Hepatocyte (in vitro differentiated cells): ENCODE measurements at places on chromosomes 1 and 21.

GRCh38 chr1:3677484-3677883 is 25.2 kb downstream of the TP73 start:
- H3K4me1 ChIP-seq: no peaks in the 10 kb centered on the region
- H3K4me3 ChIP-seq: no peak overlapping the region
- H3K27me3 ChIP-seq: no peaks in the 10 kb centered on the region
- H3K27ac ChIP-seq: no peak overlapping the region

- no peak overlapping the region for H3K4me3 ChIP-seq
- H3K36me3 ChIP-seq: no peaks in the 10 kb centered on the region
- H3K27me3 ChIP-seq: no peaks in the 10 kb centered on the region
- H3K4me1 ChIP-seq: no peaks in the 10 kb centered on the region
Measured at GRCh38 chr1:17136936-17137335, 17.7 kb upstream of the PADI2 start.

DNA sequence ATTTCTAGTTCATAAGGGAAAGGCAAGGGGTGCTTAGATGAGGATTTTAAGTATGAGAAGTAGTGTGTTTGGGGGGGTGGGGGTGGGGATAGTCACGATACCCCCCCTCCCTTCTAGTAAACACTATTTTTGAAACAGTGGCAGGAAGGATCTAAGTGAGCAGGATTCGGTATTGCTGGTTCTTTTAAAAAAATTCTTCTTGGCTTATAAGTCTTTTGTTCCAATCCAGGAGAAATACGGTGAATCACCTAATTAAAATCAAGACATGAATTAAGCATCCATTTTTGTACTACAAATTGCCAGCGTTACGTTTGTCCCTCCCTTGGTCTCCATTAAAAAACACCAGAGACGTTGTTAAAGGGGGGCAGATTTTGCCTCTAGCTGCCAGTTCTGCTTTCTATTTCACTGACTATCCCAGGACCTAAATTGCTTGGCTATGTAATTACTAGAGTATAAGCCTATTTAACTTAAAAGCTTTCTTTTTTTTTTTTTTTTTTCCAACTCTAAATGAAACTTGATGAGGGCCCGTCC is 911 bp downstream of the LMO4 start:
- peaks cover 3% of the 10 kb centered on the region for H3K36me3 ChIP-seq
- H3K4me1 ChIP-seq: peaks cover 11% of the 10 kb centered on the region
- peak overlapping the region; percentile 62 for H3K4me3 ChIP-seq
- no peak for DNase-seq

GRCh38 chr1:221241592-221241991 is 362.3 kb downstream of the HLX start:
- no peak for DNase-seq
- no peaks in the 10 kb centered on the region for H3K4me1 ChIP-seq
- H3K27ac ChIP-seq: no peak overlapping the region
- no peaks in the 10 kb centered on the region for H3K36me3 ChIP-seq
